ENCODE measurements at places on chromosomes 6 and 20.

DNA sequence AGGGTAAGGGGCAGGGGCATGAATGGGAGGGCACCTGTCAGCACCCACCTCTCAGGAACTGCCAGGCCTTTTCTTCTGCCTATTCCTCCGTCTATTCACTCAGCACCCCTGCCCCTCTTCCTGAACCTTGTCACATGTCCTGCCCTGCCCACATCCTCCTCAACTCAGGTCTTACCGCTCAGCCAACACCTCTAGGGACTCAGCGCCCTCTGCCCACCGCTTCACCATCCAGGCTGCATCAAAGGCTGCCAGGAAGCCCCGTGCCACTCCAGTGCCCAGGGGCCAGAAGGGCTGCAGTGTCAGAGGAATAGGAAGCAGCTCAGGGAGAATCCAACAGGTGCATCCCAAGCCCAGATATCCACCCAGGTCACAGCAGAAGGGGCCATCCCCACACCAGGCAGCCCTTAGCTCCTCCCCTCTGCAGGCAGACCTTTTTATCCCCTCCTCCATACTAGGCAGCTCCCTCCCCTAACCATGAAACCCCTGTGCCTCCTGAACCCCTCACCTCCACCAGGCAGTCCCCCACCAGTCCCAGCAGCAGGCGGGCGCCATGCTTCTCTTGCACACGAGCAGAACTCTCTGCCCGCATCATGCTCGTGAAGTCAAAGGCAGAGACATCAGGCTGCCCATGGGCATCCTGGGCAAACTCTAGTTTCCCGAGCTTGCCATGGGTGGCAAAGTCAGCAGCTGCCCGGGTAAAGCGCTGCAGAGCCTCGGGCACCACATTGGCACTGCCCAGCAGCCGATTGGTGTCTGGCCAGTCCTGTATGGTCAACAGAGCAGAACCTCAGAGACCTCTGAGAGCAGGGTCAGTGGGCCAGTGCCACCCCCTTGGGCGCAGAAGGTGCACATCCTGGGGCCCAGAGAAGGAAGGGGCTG lies 5.5 kb downstream of the MICAL1 start:
- peak; percentile 19 for ATAC-seq

GRCh38 chr6:80460257-80460865 lies 353.9 kb downstream of the BCKDHB start:
- ATAC-seq, result no peak

DNA sequence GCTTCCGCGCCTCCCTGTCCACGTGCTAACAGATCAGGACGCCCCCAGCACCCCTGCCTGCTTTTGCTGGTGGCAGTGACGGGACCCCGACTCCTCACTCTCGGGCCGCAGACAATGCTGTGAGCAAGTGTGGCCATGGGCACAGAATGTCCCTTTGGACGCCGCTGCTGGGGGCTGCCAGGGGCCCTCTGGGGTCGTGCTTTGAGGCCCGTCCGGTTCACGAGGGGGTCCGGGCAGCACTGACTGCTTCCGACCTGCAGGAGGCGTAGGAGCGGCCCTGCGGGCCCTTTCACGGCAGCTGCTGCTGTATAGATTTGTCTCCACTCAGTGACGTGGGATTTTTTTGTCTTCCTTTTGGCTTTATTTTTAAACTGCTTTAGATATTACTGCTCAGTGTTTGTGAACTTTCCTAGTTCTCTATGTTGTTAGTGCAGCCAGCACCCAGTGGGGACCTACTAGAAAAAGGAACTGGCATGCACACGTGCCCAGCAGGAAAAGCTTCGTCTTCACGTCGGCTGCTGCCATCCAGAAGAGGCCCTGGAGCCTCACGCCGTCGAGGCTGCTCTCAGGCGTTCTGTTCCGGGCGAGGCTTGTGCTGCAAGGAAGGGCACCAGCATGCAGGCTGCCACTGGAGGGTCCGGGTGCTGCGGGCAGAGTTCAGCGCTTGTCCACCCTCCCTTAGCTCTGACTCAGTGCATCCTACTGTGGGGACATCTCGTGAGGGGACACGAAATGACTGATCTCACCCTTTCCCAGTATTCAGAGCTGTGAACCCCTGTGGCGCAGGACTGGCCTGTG lies 21.7 kb downstream of the UCKL1 start:
- ATAC-seq, result no peak

DNA sequence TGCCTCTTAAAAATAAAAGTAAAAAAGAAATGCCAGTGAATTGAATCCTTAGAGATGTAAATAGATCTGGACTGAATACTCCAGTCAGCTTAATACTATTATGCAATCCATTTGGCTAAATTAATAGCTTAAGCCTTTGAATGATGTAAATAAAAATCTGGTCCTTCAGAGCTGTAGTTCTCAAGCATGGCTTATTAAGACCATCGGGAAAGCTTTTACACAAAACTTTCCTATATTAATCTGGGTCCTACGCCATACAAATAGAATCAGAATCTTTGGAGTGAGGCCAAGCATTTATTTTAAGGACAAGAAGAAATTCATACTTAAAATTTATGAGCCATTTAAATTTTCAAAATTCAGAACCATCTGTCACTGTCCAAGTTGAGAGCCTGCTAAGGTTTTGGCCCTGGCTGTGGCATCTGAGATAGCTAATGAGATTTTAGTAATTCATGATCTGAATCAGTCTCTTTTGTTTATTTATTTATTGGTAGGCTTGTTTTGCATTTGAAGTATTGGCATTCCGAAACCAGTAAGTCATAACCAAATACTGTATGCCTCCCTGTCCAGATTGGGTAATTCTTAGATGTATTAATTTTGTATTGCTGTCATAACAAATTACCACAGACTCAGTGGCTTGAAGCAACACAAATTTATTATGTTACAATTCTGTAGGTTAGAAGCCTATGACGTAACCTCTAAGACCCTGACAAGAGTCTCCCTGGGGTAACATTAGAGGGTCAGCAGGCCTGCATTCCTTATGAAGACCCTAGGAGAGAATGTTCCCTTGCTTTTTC lies 228.1 kb upstream of the RAB32 start:
- ATAC-seq, result no peak

DNA sequence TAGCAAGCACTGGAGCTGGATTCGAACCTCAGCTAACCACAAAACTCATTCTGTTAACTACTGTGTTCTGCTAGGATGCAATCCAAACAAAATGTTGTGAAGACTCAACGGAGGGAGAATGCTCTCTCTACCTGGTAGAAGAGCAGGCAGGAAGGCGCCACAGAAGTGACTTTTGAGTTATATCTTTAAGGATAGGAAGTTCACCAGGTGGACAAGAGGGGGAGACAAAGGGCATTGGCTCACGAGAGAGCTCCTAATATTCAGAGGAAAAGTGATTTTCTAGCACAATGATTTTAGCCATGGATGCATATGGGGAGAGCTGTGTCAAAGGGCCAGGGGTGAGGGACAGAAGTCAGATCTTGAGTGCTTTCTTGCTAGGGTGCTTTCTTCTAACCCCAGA lies 108.4 kb upstream of the MAFB start:
- no peak for ATAC-seq

- ATAC-seq, result no peak
Observed at GRCh38 chr20:11391591-11391990, 526.1 kb upstream of the BTBD3 start.

DNA sequence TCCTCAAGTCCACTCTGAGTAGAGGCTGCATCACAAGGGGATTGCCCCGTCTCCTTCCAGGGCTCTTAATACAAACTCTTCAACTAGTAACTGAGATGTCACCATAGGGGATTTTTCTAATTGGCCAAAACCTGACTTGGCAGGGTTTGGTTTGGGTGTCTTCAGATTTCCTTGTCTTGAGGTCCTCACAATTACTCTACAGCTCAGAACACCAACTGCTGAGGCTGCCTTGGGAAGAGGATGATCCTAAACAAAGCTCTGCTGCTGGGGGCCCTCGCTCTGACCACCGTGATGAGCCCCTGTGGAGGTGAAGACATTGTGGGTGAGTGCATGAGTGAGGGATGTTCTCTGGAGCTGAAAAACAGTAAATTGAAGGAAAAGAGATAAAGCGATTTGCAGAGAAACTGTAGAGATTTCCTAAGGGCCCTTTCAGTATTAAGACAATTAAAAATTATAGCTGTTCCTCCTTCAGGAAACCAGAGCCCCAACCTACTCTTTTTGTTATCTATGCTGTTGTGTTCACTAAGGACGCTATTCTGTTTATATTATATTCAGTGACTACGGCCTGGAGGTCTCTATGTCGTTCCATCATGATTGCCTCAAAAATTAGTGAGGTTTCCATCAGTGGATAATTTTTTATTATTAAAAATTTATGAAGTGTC lies at the start of gene HLA-DQA1:
TSS of gene HLA-DQA1 (plus strand) at position 188 of the 662 bp plus-strand sequence. CDS start at position 241, 53 bp downstream.
- peak; percentile 45 for ATAC-seq

- peak; percentile 81 for ATAC-seq
Observed at GRCh38 chr6:14758421-14759081, 487.3 kb upstream of the JARID2 start.

DNA sequence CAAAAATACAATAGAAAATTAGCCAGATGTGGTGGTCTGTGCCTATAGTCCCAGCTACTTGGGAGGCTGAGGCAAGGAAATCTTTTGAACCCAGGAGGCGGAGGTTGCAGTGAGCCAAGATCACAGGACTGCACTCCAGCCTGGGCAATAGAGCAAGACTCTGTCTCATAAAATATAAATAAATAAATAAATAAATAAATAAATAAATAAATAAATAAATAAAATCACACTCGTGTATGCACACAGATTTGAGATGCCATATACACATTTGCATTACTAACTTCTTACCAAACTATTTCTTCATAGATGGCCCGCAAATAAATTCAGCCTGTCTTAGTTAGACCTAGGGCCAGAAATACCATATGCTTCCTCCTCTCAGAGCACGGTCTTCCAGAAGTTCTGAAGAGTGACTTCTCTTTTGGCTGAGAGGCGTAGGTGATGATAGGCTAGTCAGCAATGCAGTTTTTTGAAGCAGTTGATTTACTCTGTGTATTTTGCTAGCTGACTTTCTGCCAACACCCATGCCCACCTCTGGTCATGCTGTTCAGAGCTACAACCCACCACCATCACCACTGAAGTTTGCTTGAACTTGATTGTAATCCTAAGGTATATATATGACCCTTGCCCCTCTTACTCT lies 150.1 kb downstream of the SASH1 start:
- no peak for ATAC-seq

- ATAC-seq, result no peak
Observed at GRCh38 chr6:133503336-133503729, 262.2 kb downstream of the EYA4 start.

Measured in esophagus mucosa (tissue), 1 donor.